MCF 10A (cell line): ENCODE measurements at places on chromosomes 2 and 18. TPM values are rescaled to one million over a fixed set of nuclear protein-coding genes. Genes with fewer than 3 reads are reported as not detected.

GRCh38 chr2:201157694-201158093, 25.2 kb upstream of the CASP10 start:
- H3K27ac ChIP-seq = peak overlapping the region; percentile 69
- H3K4me3 ChIP-seq = no peak overlapping the region
- no peaks in the 10 kb centered on the region for H3K27me3 ChIP-seq
- peaks cover 93% of the 10 kb centered on the region for H3K36me3 ChIP-seq
- H3K4me1 ChIP-seq = peaks cover 13% of the 10 kb centered on the region

GRCh38 chr2:234483568-234484251, 13.2 kb downstream of the ARL4C start:
- no peak overlapping the region for H3K27ac ChIP-seq
- H3K4me1 ChIP-seq = no peaks in the 10 kb centered on the region
- no peaks in the 10 kb centered on the region for H3K36me3 ChIP-seq
- DNase-seq = no peak
- H3K4me3 ChIP-seq = no peak overlapping the region

Gene NEU4
- not detected in 2 replicates for total RNA-seq

- H3K36me3 ChIP-seq = peaks cover 16% of the 10 kb centered on the region
- H3K27me3 ChIP-seq = no peaks in the 10 kb centered on the region
- peak overlapping the region; percentile 90 for H3K27ac ChIP-seq
- peaks cover 12% of the 10 kb centered on the region for H3K4me1 ChIP-seq
- no peak for DNase-seq
- H3K4me3 ChIP-seq = peak overlapping the region; percentile 98
These were observed 4.2 kb upstream of the CTDSP1 start for GRCh38 chr2:218395456-218395825.

GRCh38 chr2:24943427-24944053, 23.5 kb upstream of the ADCY3 start:
- no peak overlapping the region for H3K4me3 ChIP-seq
- no peaks in the 10 kb centered on the region for H3K27me3 ChIP-seq
- no peak overlapping the region for H3K27ac ChIP-seq
- peaks cover 14% of the 10 kb centered on the region for H3K36me3 ChIP-seq
- no peak for DNase-seq

- H3K27ac ChIP-seq = no peak overlapping the region
- no peak for DNase-seq
- H3K27me3 ChIP-seq = peaks cover 22% of the 10 kb centered on the region
- H3K36me3 ChIP-seq = no peaks in the 10 kb centered on the region
- H3K4me3 ChIP-seq = no peak overlapping the region
These were observed 19.7 kb upstream of the ARHGAP25 start for GRCh38 chr2:68714866-68715265.

- no peak overlapping the region for H3K27ac ChIP-seq
- no peak for DNase-seq
- H3K4me1 ChIP-seq = no peaks in the 10 kb centered on the region
- peaks cover 64% of the 10 kb centered on the region for H3K27me3 ChIP-seq
These were observed 37.1 kb downstream of the TEX51 start for GRCh38 chr2:126935774-126936173.

Gene SERPINB10
- total RNA-seq = not detected in 2 replicates

Gene KATNAL2
- total RNA-seq = 2.1 and 3.5 TPM in 2 replicates

GRCh38 chr2:28633746-28634145, 117.9 kb upstream of the PPP1CB start:
- H3K27me3 ChIP-seq = no peaks in the 10 kb centered on the region
- H3K27ac ChIP-seq = peak overlapping the region; percentile 79
- peaks cover 17% of the 10 kb centered on the region for H3K4me1 ChIP-seq
- no peak for DNase-seq
- no peaks in the 10 kb centered on the region for H3K36me3 ChIP-seq
- no peak overlapping the region for H3K4me3 ChIP-seq

Gene RIT2
- not detected in 2 replicates for total RNA-seq

- no peaks in the 10 kb centered on the region for H3K36me3 ChIP-seq
- no peak for DNase-seq
- H3K4me3 ChIP-seq = no peak overlapping the region
These were observed 8.3 kb downstream of the NEU4 start for GRCh38 chr2:241817126-241817820.

- H3K27me3 ChIP-seq = no peaks in the 10 kb centered on the region
- no peaks in the 10 kb centered on the region for H3K4me1 ChIP-seq
- no peak overlapping the region for H3K4me3 ChIP-seq
- DNase-seq = peak; percentile 21
These were observed 75.6 kb downstream of the TMEM247 start for GRCh38 chr2:46555011-46555410.

Gene TUBA3E
- total RNA-seq = not detected in 2 replicates

Gene CCDC121
- 0.61 and 2.3 TPM in 2 replicates for total RNA-seq

GRCh38 chr2:177338177-177338721, 54.3 kb upstream of the AGPS start:
- peaks cover 4% of the 10 kb centered on the region for H3K36me3 ChIP-seq
- H3K4me3 ChIP-seq = no peak overlapping the region
- no peaks in the 10 kb centered on the region for H3K27me3 ChIP-seq

DNA sequence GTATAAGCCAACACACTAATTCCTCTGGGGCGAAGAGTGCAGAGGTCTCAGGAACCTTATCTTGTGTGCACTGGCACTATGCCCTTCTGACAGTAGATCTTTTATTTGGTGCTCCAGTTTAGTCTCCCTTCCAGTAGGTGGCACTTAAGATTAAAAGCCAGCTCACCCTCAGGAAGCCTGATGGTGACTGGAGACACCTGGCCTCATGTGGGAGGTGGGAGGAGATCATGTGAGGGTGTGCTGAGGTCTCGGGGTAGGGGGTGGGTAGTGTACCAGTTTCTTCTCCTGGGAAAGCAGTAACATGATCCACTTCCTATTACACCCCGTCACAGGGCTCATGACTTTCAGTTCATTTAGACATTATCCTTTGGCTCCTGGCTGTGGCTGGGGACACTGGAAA, 654.9 kb downstream of the ADCYAP1 start:
- no peaks in the 10 kb centered on the region for H3K4me1 ChIP-seq
- no peak overlapping the region for H3K4me3 ChIP-seq
- H3K36me3 ChIP-seq = no peaks in the 10 kb centered on the region
- no peak overlapping the region for H3K27ac ChIP-seq
- H3K27me3 ChIP-seq = no peaks in the 10 kb centered on the region

GRCh38 chr18:49812286-49813068, 856 bp downstream of the ACAA2 start:
- peak overlapping the region; percentile 94 for H3K4me3 ChIP-seq
- H3K4me1 ChIP-seq = peaks cover 19% of the 10 kb centered on the region
- DNase-seq = peak; percentile 19
- peaks cover 6% of the 10 kb centered on the region for H3K36me3 ChIP-seq
- peak overlapping the region; percentile 97 for H3K27ac ChIP-seq

DNA sequence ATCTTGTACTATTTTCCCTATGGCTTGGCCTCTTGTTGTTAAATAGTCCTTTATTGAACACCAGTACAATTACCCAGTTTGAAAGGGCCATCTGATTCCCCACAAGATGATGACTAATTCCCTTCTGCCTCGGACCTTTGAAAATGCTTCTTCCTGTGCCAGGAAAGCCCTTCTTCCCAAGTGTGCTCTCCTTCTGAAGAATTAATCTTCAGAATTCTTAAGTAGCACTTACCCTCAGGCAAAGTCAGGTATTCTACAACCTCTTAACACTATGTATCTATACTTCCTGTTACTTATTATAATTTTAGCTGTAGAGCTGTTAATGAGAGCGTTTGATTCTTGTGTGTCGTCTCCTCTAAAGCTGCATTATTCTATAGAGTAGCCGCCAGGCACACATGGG, 28.6 kb upstream of the MEX3C start:
- H3K4me1 ChIP-seq = no peaks in the 10 kb centered on the region
- H3K27ac ChIP-seq = no peak overlapping the region
- no peak overlapping the region for H3K4me3 ChIP-seq
- H3K36me3 ChIP-seq = no peaks in the 10 kb centered on the region
- no peak for DNase-seq

DNA sequence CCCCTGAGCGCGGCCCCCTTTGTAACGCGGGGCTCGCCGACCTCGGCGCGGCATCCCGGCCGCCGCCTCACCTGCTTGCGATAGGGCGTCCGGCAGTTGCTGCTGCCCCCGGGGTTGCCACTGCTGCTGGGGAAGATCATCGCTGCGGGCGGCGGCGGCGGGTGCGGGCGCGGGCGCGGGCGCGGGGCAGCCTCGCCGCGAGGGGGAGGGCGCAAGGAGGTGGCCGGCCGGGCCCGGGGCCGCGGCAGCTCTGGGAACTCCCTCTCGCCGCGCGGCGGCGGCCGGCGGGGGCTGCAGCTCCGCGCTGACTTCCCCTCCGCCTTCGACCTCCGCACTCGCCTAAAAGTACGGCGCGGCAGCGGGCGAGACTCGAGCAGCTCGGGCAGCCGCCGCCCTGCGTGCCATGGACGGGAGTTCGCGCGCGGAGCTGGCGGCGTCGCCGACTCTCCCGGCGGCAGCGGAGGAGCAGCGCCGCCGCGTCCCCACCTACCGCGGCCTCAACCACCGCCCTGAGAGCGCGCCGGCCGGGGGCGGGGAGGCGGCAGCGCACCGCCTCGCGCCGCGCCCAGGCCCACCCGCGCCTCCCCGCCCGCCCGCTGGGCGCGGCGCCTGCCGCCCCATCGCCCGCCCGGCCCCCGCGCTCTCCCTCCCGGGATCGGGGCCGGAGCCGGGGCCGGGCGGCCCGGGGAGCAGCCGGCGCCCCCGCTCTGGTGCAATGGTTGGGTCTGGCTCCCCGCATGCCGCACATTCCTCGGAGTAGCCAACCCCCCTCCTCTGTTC, 86.0 kb downstream of the RBMS1 start:
- H3K27me3 ChIP-seq = no peaks in the 10 kb centered on the region
- no peaks in the 10 kb centered on the region for H3K36me3 ChIP-seq
- H3K4me1 ChIP-seq = peaks cover 39% of the 10 kb centered on the region

Gene FAM228A
- total RNA-seq = not detected in 2 replicates
